Progenitor cell of endocrine pancreas (in vitro differentiated cells): ENCODE measurements at places on chromosomes 2 and 18. TPM values are rescaled to one million over a fixed set of nuclear protein-coding genes. Genes with fewer than 3 reads are reported as not detected.

- no peak for DNase-seq
- H3K36me3 ChIP-seq = peaks cover 54% of the 10 kb centered on the region
- H3K27me3 ChIP-seq = no peaks in the 10 kb centered on the region
- H3K4me3 ChIP-seq = no peak overlapping the region
Measured at GRCh38 chr2:101007415-101008345, 5.6 kb downstream of the RPL31 start.

DNA sequence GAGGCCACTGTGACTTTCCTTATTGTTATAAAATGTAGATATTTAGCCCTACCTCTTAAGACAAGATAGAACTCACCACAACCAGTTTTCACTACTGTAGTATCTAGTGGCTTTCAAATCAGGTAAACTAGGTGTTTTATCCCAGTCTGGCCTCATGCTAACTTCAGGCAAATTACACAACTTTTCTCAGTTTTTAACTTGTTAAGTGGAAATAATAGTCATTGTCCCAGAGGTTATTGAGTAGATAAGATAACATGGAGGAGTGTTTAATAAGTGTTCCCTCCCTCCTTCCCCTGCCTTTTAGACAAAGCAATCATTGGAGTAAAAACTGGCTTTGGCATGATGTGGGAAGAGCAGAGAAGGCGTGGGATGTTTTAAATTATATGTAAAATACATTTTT, 27.3 kb downstream of the ANXA4 start:
- no peak overlapping the region for H3K4me3 ChIP-seq
- H3K27ac ChIP-seq = peak overlapping the region; percentile 87
- no peaks in the 10 kb centered on the region for H3K27me3 ChIP-seq
- peaks cover 63% of the 10 kb centered on the region for H3K4me1 ChIP-seq
- H3K36me3 ChIP-seq = peaks cover 30% of the 10 kb centered on the region

GRCh38 chr2:146661473-146662096, 1183.2 kb upstream of the ACVR2A start:
- no peaks in the 10 kb centered on the region for H3K36me3 ChIP-seq
- no peak overlapping the region for H3K27ac ChIP-seq
- no peak for DNase-seq

GRCh38 chr18:61203151-61203550, 130.1 kb upstream of the CDH20 start:
- no peaks in the 10 kb centered on the region for H3K4me1 ChIP-seq
- H3K27me3 ChIP-seq = no peaks in the 10 kb centered on the region
- no peak for DNase-seq
- H3K36me3 ChIP-seq = no peaks in the 10 kb centered on the region

DNA sequence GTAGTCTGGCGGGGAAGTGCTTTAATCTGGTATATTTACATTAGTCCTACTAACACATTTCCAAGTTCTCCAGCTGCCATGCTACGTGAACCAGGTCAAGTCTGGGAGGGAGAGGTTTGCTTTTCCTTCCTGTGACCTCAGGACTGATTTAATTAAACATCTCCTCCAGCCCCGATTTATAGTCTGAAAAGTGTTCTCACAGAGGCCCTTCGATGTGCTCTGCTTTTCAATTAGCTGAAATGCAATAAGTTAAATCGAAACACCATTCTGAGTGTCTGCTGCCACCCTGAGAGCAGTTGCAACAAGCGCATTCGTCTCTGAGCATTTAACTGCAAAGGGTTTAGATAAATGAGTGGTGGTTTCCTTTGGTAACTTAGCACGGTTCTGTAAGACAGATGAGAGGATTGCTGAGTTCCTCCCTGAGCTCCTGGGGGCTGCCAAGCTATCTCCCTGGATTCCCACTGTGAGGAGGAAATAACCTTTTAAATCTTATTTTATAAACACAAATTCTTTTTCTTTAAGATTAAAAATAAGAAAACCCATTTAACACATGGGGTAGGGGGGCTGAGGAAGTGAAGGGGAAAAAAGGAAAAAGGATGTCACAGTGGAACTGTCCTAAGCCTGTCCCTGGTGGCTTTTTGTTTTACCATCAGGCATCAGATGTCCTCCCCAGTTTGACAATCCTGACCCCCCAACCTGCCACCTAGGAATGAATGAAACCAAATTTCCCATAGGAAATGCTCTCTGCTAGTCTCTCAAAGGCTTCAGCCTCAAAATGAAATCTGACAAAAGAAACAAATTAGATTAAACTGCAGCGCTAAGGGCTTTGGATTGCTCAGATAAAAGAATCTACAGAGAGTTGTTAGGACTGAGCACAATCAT, 56.5 kb upstream of the CREB1 start:
- H3K36me3 ChIP-seq = no peaks in the 10 kb centered on the region
- H3K4me3 ChIP-seq = peak overlapping the region; percentile 33
- no peak for DNase-seq

GRCh38 chr2:127415593-127416505, 2.4 kb upstream of the PROC start:
- H3K4me1 ChIP-seq = peaks cover 34% of the 10 kb centered on the region
- H3K4me3 ChIP-seq = peak overlapping the region; percentile 50
- H3K27me3 ChIP-seq = peaks cover 32% of the 10 kb centered on the region
- DNase-seq = peak; percentile 77
- peak overlapping the region; percentile 57 for H3K27ac ChIP-seq

CAB39 gene
- total RNA-seq = 44.1 and 49.0 TPM in 2 replicates

LYPD1 gene
- 7.1 and 13.8 TPM in 2 replicates for total RNA-seq

DNA sequence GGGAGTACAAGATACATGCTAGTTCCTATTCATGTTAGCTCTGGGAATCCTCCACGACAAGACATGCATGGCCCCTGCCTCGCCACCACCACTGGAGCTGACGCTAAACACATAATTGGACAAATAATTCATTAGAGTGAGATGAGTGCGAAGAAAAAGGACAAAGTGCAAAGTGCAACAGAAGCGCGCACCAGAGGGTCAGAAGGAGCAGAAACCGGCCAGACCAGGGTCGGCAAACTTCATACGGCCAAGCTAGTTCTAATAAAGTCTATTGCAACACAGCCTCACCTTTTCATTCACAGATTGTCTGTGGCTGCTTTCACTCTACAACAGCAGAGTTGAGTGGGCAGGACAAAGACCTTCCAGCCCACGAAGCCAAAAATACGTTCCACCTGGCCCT, 266.1 kb upstream of the KLHL29 start:
- H3K4me1 ChIP-seq = no peaks in the 10 kb centered on the region
- peaks cover 6% of the 10 kb centered on the region for H3K27me3 ChIP-seq
- DNase-seq = no peak
- no peaks in the 10 kb centered on the region for H3K36me3 ChIP-seq
- no peak overlapping the region for H3K4me3 ChIP-seq
